ENCODE measurements at places on chromosomes 5 and 9.

DNA sequence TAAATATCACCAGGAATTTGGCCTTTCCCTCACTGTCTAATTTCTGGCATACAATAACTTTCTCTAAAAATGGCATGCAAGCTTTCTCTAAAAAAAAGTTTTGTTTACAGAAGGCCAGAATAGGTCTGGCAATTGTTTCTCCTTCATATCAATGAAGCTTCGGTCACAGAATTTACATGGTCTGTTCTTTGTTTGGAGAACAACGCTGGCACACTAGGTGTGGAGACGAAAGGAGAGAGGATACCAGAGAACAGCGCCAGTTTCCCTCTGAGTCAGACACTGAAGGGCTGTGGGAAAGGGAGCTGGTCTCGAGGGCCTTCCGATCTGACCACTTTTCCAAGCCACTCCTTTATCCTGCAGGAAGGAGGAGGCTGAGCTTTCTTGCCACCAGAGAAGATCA, 60.1 kb upstream of the ITGA1 start:
- no peak for DNase-seq

DNA sequence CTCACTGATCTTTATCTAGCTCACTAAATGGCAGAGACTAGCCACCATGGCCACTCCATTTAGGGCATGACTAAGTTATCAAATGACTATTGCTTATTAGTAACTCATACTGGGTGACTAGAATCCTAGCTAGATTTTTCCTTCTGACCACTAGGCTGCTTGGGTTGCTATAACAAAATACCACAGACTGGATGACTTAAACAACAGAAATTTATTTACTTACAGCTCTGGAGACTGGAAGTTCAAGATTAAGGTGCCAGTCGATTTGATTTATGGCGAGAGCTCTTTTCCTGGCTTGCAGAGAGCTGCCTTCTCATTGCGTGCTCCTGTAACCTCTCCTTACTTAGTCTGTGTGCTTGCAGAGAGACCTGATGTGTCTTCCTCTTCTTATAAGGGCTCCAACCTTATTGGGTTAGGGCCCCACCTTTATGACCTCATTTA, 55.0 kb upstream of the APC start:
- DNase-seq, result no peak

GRCh38 chr5:80667384-80667783, 12.6 kb upstream of the DHFR start:
- no peak for DNase-seq

GRCh38 chr9:81002242-81002641, 687.1 kb downstream of the TLE1 start:
- peak; percentile 97 for DNase-seq

Measured in MM.1S (cell line).